ENCODE measurements at places on chromosomes 13 and 19.
A peak's percentile ranks its signal among the peaks of the same experiment; 100 is the strongest.

DNA sequence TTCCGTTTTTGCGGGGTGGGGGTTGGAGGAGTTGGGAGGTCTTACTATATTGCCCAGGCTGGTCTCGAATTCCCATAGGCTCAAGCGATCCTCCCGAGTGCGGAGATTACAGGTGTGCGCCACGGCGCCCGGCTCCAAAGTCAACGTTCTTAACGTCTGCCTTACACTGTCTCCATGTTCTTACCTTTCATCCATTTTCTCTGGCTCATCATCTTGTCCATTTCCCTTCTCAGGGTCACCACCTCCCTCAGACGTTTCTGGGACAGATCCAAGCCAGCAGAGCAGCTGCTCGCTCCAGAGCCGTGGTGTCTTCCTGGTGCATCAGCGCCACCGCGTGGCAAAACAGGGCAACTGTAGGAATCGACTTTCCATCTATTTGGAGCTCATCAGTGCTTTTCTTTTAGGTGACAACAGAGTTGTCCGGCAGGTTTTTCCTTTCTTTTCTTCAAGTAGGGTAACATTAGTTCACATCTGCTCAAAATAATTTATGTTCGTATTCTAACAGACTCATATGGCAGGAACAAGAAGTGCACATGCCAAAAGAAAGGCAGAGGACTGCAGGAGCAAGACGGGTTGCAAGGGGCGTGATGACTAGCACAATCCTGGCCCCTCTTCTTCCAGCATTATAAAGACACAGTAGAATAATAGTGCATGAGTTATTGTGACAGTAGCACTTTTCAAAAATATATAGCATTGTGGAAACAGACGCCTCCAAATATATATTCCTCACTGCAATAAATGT, 103.1 kb upstream of the ABCC4 start:
- DNase-seq: peak; percentile 46

DNA sequence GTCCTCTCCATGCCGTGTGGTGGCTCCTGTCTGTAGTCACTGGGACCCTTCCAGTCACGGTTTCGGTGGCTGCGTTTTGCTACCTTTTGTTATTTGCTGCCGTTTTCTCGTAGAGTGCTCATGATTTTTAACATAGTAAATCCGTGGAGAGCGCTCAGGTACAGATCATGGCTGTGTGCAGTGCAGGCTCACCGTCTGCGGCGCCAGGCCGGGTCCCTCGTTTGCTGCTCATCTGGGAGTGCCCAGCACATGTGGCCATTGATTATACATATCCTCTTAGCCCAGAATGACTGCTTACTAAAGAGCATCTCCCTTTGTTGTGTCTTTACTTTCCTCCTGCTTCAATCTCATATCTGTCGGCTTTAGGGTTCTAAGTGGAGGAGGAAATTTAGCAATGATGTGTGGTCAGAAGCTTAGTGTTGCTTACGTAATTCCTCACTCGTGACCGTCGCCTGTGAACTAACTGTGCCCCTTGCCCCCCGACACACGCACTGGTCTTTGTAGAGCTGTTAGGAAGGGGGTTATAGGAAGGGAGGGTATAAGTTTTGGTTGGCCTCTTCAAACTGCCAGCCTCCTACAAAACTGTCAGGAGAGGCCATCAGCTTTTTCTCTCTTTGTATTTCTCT, 31.8 kb downstream of the TFDP1 start:
- no peak for DNase-seq

GRCh38 chr13:111623743-111624505, 303.5 kb downstream of the TEX29 start:
- no peak for DNase-seq

DNA sequence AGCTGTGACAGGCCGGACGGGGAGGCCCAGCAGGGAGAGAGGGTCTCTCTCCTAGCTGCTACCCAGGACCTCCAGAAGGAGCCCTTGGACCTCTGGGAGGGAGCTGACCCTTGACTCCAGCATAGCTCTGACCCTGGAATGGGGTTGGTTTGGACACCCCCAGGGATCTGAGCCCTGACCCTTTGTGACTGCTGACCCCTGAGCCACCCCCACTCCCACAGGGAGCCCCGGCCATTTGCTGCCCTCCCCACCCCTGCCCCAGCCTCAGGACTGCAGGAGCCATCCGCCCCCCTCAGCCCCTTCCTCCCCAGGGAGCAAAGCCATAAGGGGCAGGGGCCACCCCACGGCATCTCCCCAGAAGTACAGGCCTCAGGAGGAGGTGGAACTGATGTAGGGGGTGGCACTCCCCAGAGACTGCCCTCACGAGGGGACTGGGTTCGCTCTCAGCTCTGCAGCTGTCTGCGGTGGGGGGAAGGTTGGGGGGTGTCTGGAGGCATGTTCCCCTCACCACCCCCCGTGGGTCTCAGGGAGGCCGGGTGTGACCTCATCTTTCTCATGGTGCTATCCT, 7.0 kb downstream of the COX6B2 start:
- no peak for DNase-seq

DNA sequence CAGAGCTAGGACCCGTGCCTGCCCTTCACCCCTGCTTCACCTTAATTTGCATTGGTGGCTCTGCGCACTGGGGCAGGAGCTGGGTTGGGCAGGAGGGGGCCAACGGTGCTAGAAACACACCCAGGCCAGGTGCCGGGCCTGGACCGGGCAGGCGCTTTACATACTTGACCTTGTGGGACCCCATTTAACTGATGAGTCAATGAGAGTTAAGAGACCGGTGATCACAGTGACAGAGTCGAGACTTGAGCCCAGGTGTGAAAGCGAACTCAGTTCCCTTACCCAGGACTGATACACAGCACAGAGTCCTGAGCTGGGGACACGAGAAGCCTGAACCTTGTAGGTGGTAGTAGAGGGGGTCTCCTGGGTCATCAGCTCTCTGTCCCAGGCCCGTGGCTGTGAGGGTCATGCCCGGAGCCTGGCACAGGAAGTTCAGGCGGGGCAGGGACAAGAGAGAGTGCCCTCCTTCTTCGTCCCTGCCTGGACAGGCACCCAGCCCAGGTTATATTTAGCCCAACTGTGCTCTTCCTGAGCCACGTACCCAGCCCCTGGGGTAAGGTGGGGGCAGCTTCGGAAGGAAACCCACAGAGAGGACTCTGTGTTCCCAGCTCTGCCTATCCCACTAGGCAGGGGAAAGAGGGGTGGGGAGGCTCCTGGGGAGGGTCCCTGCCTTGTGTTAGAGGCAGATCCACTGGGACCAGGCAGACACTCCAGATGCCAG, 1.9 kb downstream of the PRX start:
- DNase-seq: no peak

DNA sequence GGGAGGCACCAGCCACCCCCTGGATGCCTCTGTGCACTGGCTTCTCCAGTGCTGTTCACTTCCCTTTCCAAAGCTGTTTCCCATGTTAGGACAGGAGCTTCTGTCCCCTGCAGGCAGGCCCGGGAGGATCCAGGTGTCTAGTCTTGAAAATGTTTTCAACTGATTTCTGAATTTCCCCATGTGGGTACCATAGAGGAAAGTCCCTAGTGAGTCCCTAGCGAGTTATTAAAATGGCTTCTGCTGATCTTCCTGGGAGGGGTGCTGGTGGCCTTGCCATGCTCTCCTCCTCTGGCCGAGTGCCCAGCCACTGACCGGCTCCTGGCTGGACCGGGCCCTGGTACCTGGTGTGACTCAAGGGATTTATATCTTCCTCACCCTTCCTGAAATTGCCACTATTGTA, 5.2 kb upstream of the ANKRD10 start:
- no peak for DNase-seq

DNA sequence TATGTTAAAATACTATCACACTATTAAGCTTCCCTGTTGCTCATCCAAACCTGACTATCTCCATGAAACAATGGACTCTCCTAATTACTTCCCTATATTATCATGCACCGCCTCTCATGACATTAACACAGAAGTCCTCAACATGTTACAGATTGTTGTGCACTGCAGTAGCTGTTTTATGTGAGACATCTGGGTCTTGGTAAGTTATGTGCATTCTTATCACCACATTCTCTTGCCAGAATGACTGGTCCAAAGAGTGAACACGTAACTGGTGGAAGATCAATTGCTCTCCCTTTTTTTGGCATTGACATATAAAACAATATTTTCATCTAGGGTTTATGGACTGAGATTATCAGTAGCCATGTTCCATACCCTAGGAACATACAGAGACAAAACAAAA, 59.4 kb downstream of the POSTN start:
- DNase-seq: no peak

GRCh38 chr19:29587518-29587986, 18.5 kb upstream of the POP4 start:
- DNase-seq: no peak

DNA sequence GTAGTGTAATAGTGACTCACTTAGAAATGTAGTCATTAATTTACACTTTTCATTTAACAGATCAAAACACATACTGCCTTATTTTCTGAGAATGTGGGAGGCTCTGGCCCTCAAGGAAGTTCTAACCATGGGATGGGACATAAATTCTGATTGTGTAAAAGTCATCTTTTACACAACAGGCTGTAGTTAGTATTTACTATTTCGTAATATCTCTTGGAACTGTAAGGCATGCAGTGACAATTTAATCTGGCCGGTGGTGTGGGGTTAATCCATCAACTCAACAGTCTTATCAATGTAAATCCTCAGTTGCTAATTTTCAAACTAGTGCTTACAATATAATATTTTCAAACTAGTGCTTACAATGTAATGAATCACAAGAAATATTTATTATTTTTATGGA, 1599.2 kb downstream of the EFNB2 start:
- DNase-seq: no peak

GRCh38 chr19:18611327-18612050, 1.2 kb upstream of the TMEM59L start:
- DNase-seq: no peak

DNA sequence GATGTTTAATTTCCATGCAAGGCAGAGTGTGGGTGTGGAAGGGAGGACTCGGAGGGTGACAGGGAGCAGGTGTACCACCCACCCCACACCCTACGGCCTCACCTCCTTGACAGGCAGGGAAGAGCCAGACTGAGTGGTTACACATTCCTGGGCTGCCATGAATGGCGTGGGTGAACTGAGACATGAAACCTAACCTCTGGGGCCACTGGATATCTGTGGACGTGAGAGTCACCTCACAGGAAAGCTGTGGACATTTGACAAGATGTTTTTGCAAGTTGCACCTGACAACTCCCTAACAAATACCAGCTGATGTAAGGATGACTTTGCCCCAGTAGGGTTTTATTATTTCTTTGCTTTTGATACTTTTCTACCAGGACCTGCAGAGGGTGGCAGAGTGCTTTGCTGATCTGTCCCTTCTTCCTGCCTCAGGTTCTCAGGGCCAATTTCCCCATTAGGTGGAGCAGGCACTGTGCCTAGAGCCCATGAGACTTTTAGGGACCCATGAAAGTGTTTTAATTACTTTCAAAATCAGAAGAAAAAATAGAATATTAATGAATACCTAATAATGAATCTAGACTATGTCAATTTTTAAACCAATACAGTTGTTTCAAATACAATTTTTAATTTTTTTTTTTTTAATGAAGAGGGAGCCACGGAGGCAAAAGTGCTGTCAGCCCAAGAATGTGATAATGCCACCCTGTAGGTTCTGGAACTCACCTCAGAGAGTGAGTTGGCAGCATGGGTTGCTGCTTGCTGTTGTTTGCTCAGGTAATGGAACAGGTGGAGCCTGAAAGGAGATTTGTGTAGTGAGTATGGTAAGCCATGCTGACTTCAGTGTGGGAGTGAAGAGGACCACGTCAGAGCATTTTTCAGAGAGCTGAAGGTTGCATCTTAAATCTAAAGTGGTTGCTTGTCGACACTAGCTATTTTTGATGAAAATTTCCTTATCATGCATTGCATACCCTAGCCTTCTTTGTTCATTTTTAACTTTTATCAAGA, 58.0 kb upstream of the CYSLTR2 start:
- DNase-seq: no peak

DNA sequence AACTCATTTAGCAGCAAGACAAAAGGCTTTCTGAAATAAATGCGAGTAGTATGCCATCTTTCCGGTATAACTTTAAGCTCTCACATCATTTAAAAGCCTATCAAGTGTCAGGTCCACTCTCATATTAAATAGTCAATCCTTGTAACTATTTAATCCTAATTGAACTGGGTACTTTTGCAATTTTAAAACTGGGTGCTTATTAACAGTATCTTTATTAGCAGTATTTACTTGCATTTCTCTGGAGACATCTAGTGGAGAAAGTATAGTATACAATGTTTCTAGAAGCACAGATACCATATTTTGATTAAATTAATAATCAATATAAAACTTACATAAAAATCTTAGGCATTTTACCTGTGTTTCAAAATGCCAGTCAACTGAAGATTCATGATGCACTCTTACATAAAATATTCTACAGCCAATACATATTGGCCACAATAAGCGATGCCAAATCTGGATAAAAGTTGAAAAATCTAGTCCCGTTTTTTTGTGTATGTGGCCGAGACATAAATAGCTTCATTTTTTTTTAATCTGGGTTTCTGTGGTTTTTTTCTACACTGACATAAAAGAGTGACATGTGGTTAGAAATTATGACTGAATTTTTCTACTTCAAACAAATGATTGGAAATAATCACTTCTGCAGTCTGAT, 4.3 kb upstream of the POSTN start:
- DNase-seq: no peak

GRCh38 chr19:55591555-55591954, 7.8 kb downstream of the FIZ1 start:
- no peak for DNase-seq

GRCh38 chr19:18900700-18901481, 4.9 kb upstream of the CERS1 start:
- no peak for DNase-seq

DNA sequence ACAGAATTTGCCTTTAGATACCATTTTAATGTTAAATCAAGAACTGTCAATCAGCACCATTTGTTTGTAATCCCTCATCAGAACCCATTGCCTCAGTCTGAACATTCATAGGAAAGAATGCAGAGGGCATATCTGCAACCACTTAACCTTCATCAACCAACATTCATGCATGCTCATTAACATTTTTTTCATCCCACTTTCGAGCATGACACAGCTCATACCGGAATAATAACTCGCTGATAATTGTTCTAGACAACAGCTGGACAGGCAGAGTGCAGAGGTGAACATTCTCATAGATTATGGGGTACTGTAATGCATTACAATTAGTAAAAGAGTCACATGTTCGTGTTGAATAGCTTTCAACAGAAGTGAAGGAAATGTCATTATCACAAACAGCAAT, 216.8 kb downstream of the DIAPH3 start:
- no peak for DNase-seq

- DNase-seq: no peak
Observed at GRCh38 chr13:24625870-24626849, 54.0 kb upstream of the ATP12A start.

DNA sequence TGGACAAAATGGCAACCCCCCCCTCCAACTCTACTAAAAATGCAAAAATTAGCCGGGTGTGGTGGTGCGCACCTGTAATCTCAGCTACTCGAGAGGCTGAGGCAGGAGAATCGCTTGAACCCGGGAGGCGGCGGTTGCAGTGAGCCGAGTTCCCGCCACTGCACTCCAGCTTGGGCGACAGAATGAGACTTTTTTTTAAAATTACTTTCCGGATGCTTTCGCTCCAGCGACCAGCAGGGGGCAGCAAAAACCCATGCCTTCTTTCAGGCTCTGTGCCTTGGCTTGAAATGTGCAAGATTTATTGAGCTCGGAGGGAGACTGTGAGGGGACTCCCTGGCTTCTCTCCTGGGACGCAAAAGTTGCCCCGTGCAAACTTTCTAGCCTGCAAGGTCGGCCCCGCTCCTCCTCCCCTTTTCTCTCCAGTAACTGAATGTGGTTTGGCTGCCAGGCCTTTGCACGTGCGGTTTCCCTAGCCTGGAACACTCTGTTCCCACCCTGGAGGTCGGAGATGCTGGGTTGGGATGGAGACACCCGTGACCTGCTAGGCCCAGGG, 61.4 kb upstream of the NFIC start:
- DNase-seq: no peak

- no peak for DNase-seq
Observed at GRCh38 chr13:44768239-44768638, 192.1 kb upstream of the TSC22D1 start.
